ENCODE measurements at places on chromosomes 2 and 18. TPM values are rescaled to one million over a fixed set of nuclear protein-coding genes. Genes with fewer than 3 reads are reported as not detected.

- no peak for DNase-seq
Measured at GRCh38 chr2:148814860-148815419, 60.1 kb upstream of the KIF5C start.

DNA sequence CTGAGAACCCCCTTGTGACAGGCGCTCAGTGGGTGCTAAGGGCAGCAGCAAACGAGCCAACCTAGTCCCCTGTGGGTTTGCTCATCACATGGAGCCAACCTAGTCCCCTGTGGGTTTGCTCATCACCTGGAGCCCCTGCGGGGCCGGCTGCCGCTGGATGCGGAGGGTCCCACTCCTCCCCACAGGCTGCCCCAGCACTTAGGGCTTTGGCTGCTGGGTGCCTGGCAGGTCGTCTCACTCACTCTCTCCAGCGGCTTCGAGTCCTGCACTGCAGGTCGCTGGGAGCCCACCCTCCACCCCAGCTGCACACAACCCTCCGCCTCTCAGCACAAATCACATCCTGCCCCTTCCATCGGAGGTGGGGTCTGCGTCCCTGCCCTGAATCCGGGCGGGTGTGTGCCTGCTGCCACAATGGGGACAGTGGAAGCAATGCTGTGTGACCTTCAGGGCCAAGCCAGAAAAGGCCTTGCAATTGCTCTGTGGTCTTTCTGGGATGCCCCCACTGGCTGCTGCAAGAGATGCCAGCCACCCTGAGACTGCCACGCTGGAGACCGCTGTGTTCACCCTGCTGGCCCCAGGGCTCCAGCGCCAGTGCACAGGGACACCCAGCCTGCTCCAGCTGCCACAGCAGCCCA is 248.1 kb upstream of the SALL3 start:
- peak; percentile 71 for DNase-seq

CCL20 gene
- 0.74 TPM for polyA plus RNA-seq

GRCh38 chr2:43452318-43452731 is 143.5 kb downstream of the THADA start:
- DNase-seq = no peak

DNA sequence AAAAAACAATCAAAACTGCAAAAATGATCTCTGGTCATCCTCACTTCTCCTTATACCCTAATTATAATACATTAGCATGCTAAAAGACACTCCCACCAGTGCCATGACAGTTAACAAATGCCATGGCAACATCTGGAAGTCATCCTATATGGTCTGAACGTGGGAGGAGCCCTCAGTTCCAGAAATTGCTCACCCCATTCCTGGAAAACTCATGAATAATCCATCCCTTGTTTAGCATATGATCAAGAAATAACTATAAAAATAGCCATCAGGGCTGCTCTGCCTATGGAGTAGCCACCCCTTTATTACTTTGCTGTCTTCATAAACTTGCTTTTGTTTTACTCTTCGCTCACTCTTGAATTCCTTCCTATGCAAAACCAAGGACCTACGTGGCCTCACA is 5.7 kb upstream of the C2orf80 start:
- DNase-seq = no peak

TDRD15 gene
- polyA plus RNA-seq = 0.02 TPM

NAT8 gene
- polyA plus RNA-seq = not detected
